ENCODE measurements at places on chromosomes 1 and 21.

GRCh38 chr1:163414778-163415177, 93.0 kb downstream of the NUF2 start:
- DNase-seq: no peak

DNA sequence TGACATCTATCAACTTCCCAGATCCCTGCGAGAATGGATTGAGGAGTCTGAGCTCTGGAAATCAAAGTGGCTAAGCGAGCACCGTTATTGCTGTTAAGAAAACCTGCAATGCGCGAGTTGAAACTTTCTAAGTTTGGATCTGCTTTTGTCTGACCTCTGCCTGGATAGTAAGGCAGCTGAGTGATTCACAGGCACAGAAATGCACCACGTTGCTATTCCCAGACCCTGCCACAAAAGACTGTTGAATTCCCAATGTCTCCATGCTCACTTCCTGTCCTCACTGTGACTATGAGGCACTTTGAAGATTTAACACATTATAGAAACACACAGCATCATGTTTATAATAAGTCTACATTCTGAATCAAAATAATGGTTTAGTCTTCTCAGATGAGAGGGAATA, 27.1 kb upstream of the CNIH3 start:
- no peak for DNase-seq

DNA sequence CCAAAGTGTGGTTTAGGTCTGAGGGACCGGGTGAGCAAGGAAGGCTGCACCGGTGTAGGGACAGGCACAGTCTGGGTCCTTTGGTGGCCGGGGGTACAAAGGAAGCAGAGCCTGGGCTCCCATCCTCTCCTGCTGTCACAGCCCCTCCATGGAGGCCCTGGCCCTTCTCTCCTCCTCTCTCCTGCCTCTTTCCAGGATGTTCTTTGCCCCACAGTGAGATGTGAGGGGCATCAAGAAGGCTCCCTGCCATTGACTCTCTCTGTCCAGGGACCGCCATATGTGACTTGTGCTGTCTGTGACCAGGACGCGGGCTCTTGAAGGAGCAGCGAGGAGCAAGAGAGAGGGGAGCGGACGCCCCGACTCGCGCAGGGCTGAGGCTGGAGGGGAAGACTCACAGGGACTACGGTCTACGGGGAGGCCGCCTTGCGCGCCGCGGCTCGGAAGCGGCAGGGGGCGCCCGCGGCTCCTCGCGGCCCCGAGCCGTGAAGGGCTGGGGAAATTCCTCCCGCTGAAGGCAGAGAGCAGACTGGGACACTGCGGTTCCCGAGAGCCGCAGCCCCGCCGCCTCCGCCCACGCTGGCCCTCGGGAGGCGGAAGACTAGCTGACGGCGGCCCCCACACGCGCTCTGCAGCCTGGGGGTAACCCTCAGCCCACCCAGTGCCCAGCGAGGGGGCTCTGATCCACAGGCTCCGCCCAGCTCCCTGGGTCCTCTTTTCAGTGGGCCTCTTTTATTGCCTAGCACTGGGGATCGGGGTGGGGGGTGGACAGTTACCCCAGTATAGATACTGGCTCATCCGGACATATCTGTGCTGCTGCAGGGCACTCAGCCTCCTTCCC, 40.8 kb downstream of the MAB21L3 start:
- peak; percentile 74 for DNase-seq

GRCh38 chr1:147634645-147635044, 35.7 kb downstream of the ACP6 start:
- DNase-seq: peak; percentile 54

DNA sequence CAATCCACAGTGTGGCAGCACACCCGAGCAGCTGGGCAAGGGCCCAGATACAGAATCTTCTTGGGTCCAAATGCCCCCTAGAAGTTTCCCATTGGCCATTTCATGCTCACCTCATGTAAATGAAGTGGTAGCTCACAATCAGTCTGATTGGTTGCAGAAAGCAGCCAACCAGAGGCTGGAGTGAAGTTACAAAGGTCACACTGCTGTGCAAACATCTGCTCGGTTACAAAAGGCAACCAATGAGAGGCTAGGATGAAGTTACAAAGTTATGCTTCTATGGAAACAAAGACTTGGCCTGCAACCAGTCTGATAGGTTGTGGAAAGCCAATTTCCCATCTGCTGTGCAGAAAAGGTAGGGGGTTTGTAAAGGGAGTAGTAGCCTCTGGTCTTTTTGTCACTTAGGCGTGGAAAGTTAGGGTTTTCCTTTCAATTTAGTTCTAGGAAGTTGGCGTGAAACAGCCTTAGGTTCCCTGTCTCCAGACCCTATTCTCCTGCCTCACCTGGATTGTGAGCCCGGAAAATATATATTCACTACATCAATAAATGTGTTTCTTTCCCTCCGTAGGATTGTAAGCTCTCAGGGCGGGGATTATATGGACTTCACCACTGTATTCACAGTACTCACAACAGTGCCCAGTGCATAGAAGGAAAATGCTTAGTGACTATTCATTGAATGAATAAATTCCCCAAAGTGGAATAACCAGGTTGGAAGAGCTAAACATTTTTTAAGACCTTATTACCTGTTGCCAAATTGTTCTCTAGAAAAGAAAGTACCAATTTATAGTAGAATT, 91.9 kb downstream of the URB2 start:
- no peak for DNase-seq

DNA sequence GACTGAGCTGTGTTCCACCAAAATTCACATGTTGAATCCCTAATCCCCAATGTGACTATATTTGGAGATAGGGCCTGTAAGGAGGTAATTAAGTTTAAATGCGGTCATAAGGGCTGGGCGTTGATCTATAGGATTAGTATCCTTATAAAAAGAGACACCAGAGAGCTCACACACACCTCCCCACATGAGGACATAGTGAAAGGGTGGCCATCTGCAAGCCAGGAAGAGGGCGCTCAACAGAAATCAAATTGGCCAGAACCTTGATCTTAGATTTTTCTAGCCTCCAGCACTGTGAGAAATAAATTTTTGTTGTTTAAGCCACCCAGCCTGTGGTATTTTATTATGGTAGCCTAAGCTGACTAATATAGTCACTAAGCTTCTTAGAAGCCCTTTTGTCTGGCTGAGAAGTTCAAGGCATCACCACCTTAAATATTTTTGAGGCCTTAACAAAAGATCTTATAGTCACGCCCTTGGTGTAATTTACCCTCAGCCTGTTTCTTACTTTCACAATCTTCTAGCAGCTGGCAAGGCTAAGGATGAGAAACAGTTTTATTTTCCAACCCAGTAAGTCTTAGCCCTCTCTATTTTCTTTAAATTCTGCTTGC, 28.8 kb downstream of the GORAB start:
- no peak for DNase-seq

GRCh38 chr1:173300061-173301044, 93.2 kb upstream of the TNFSF4 start:
- no peak for DNase-seq

- no peak for DNase-seq
Measured at GRCh38 chr1:17819129-17819802, 64.1 kb downstream of the ACTL8 start.

GRCh38 chr1:170521818-170522217, 10.1 kb upstream of the GORAB start:
- DNase-seq: no peak

GRCh38 chr1:32454726-32455125, 10.1 kb upstream of the ZBTB8B start:
- no peak for DNase-seq

DNA sequence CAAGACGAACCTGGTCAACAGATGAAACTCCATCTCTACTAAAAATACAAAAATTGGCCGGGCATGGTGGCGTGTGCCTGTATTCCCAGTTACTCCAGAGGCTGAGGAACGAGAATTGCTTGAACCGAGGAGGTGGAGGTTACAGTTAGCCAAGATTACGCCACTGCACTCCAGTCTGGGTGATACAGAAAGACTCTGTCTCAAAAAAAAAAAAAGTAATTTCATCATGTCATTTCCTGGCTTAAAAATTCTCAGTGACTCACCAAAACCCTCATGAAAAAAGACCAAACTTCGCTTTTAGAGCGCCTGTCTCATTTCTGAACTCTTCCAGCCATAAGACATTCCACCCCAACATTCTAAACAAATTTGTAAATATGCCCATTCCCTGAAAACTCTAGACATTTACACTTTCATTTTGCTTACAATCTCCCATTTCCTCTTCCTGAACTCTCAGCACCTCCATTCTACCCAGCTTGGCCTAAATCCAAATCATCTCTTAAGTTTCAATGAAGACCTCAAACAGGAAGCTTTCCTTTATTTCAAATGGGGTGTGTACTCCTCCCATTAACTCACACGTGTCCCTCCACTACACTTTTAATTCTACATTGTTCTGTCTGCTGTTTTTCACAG, 50.5 kb upstream of the PRRC2C start:
- peak; percentile 79 for DNase-seq

DNA sequence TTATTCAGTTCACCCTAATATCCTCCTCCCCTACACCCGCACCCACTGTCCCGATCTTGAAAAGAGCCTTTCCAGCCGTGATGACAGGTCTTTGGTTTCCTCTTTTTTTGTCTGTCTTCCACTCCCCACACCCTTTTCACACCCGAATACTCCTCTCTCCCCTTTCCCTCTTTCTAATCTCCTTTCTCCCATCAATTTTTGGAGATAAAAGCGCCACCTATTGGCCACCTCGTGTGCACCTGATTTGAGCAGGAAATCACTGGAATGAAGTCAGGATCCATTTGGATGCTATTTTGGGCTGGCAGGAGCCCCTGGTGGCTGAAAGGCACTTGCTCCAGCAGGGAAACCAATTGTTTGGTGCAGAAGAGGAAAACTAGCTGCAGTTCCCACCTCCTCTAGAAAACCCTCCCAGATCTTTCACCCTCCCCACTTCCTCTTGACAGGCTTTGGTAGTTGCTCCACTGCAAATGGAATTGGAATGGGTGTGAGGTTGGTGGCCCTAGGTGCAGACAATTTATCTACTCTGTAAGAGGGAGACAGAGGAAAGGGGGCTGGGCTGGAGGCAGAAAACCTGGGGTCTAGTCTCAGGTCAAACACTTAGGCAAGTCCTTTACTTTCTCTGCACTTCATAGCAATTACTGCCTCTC, 8.4 kb downstream of the FOXE3 start:
- DNase-seq: peak; percentile 53

DNA sequence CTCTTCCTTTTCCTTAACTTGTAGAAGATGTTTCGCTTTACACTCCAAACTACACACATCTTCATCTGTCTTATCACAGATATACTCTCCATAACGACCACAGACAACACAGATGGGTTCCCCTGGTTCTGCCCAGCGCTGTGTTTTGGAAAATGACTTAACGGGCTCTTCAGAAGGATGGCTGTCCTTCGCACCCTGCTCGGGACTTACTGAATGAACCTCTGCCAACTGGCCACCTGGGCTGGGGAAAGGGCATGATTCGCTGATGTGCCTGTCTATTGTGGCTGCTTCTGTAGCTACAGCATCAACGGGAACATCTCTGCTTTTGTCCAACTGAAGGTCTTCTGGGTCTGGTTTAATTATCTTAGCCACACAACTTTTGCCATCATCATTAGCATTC, 3.4 kb downstream of the DDX59 start:
- no peak for DNase-seq

- peak; percentile 87 for DNase-seq
Measured at GRCh38 chr1:66374561-66375111, 159.3 kb upstream of the SGIP1 start.

GRCh38 chr1:230642263-230642959, at the start of gene COG2:
COG2 (plus strand) TSS chr1:230642481; CDS start chr1:230642607, 126 bp downstream.
- DNase-seq: peak; percentile 90

DNA sequence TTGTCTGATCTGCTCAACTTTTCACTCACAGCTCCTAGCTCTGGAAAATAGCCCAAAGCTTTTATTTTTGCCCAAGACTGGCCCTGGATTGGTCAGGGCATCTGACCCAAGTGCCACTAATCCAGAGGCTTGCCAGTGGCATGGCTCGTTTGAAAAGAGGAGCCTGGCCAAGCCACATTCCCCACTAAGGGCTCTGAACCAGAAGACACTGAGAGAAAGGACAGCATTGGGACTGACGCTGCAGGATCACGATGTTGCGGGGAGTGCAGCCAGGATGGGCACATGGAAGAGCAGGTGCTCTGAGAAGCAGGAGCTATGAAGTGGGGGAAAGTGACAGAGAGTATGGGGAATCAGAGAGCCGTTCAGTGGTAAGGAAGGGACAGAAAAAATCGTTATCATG, 44.9 kb upstream of the TSPAN2 start:
- no peak for DNase-seq

- no peak for DNase-seq
Measured at GRCh38 chr1:200230671-200231070, 179.2 kb downstream of the ZNF281 start.

DNA sequence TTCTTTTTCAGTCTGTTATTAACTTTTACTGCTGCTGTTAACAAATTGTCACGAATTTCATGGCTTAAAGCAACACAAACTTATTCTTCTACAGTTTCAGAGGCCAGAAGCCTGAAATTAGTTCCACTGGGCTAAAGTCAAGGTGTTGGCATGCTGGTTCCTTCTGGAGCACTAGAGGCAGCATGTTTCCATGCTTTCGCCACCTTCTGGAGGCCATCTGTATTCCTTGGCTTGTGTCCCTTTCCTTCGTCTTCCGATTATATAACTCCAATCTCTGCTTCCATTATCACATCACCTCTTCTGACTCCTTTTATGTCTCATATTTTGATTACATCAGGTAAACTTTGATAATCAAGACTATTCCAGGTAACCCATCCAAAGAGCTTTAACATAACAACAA, 1742.1 kb downstream of the BRINP3 start:
- no peak for DNase-seq

DNA sequence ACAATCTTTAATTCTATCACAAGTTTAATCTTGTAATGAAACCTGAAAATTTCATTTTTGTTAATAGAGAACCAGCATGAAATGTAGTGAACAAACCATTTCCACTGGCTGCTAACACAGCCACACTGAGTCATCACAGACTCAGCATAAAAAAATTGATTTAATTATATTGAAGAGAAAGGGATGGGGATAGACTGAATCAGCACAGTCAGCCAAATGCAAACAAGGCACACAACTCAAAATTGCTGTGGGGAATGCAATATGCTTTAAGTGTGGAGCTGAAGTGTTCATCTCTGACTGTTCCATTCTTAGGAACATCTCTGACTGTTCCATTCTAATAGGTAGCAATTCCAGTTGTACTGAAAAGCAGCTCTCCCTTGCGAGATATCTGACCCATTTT, 299.8 kb downstream of the MRPL39 start:
- no peak for DNase-seq

- DNase-seq: no peak
Measured at GRCh38 chr1:109271458-109271857, 11.5 kb downstream of the PSRC1 start.

DNA sequence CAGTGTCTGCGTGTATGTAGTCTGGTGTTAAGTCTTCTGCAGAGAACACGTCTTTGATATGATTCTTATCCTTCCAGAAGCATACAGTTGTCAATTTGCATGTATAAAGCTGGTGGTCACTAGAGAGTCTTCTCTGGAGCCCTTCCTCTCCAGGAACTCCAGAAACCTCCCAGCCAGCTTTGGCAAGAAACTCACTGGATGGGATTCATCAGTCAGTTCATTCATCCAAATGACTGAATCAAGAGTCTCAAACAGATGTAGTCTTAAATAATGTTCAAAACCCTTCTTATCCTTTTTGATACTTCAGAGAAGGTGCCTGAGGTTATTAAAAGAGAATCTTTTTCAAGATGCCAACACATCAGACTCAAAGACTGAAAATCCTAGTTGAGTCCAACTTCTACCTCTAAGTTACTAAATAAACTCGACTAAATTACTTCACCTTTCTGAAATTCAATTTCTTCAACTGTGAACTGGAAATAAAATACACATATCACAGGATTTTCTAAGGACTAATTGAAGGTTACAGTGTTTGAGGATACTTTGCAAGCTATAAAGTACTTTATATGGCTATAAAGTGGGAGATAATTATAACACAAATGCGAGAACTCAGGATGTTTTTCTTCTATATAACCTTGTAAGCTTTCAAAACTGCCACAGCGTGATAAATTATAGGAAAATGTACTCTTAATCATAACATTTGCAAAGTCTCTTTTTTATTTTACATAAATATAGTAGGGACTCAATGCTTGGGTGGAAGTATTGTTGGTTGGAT, 252.4 kb downstream of the FGGY start:
- DNase-seq: no peak
